ENCODE measurements at places on chromosomes 1 and 21.

DNA sequence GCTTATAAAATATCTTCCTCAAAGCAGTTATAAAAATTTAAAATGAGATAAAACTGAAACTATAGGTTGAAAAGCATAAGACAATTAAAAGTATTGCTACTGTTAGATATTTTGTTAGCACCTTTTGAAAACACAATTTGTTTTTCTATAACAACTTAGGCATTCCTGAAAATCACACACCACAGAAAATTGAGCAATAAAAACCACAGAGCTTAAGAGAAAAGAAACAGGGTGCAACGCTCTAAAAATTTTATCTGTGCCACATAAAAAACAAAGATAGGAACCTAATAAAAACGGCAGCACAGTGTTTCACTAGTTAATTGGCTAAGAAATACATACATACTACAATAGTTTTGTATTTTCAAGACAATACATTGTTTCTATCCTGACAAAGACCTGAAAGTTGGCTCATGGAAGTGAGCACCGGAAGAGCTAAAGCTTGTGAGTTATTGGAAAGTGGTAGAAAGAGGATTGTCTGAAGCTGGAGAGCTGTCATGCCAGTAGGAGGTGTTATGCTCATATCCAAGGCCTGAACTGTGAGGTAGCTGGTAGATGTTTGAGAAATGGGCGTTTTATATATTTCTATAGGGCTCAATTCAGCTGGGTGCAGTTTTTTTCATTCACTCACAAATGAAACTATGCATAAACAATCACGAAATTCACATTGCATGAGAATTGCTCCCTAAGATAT, 45.8 kb downstream of the RGS7 start:
- no peak for DNase-seq

DNA sequence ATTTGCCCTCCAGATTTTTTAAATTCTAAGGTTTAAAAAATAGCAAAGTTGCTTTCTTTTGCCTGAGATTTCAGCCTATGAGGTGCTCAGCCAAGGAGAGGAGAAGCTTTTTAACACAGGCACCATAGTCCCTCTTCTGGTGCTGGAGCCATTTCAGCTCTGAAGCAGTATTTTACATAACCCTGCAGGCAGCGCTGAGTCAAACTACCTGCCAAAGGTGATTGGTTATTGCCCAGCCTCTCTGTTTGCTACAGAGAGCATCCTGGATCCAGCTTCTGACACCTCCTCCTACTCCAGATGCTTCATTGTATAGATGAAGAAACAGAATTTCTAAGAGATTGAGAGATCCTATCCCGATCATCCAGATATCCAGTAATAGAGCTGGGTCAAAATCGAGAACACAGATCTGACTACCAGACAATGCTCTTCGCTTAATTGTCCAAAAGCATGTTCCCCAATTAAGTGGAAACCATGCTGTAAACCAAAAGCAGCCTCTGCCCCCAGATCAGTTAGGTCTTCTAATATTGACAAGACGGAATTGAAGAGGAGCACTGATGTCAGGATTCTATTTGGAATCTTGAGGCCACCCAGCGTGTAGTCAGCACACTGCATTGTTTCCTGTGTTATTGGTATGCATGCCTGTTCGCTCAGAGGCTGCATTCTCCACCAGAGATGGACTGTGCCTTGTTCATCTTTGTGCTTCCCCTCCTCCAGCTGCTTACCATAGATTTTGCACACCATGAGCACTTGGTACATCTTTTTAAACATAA, 22.1 kb downstream of the RGS8 start:
- no peak for DNase-seq

DNA sequence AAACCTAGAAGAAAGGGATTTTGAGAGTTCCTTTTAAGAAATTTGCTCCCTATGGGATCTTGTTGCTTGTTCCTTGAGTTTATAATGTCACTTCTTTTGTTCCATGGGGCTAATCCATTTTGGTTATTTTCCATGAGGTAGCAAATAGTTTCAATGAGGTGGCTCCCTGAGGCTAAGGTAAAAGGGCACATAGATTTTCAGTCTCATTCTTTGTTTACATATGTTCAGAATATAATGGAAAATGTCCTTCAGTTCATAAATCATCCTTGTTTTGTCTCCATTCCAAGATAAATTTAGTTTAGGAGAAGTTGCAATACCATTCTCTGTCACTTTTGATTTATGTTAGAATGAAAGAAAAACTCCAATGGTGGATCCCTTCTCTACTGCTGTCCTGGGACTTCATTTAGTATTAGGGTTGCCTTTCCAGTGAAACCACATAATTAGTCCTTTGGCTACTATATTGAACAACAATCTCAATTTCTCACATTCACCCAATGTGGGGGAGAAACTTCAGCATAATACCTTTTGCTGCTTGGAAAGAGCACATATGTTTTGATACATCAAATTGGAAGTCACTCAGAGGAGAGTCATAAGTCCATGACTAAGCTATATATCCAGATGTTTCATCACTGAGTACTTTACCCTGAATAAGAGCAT, 80.9 kb upstream of the ADAMTS5 start:
- DNase-seq = no peak

DNA sequence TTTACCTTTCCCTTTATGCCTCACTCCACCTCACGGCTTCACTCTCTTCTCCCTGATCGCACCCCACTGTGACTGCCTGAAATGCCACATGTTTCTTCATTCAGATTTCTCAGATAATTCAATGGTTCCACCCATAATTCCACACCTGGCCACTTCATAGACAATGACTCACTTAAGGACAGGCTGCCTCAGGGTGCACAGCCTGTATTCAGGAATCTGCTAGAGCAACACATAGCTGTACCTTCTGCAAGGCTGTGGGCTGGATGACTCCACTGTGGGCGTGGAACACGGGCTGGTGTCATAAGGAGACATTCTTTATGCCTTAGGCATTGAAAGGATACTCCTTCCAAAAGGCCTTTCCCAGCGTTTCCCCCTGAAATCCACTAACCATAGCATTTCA, 36.1 kb downstream of the L1TD1 start:
- no peak for DNase-seq

- no peak for DNase-seq
Measured at GRCh38 chr1:93317207-93317606, 28.5 kb upstream of the DR1 start.

DNA sequence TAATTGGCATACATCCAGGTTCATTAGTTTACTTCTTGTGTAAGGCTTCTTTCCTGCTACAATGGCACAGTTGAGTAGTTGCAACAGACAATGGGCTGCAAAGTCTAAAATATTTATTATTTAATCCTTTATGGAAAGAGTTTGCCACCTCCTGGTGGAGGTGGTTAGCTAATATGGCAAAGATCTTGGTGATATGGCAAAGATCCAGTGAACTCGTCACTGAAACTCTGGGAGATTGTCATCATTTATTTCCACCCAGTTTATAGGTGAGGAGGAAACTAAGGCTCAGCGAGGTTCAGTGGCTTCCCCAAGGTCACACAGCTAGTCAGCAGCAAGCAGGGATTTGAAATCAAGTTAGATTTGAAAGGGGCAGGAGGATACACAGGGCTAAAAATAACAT, 16.1 kb upstream of the IFFO2 start:
- DNase-seq = peak; percentile 29

- no peak for DNase-seq
Measured at GRCh38 chr1:90718411-90719329, 1.6 kb upstream of the BARHL2 start.

GRCh38 chr1:115077984-115078330, 11.3 kb downstream of the TSPAN2 start:
- no peak for DNase-seq
